ENCODE measurements at places on chromosomes 1 and 21.

- no peak for DNase-seq
- no peaks in the 10 kb centered on the region for H3K27me3 ChIP-seq
- no peak overlapping the region for H3K27ac ChIP-seq
Measured at GRCh38 chr1:174053826-174054225, 31.7 kb upstream of the RC3H1 start.

DNA sequence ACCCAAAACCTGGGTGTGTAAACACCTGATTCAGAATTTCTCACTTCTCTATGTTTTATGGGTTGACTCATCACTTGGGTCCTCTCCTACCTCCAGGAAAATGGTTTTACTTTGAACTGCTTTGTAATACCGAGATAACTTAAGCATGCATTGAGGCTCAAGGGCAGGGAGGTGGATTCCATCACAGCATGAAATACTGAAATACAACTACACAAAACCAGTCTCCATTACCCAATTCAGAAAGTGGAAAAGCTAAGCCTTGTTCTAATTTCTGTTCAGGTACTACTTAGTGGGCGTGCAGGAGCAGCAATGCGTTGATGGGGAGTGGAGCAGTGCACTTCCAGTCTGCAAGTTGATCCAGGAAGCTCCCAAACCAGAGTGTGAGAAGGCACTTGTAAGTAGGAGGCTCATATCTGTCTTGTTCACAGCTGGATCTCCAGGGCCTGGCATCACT, 6.1 kb upstream of the C4BPA start:
- no peaks in the 10 kb centered on the region for H3K4me1 ChIP-seq
- no peak overlapping the region for H3K4me3 ChIP-seq
- no peak for DNase-seq
- H3K27me3 ChIP-seq, result no peaks in the 10 kb centered on the region
- H3K27ac ChIP-seq, result no peak overlapping the region
- no peaks in the 10 kb centered on the region for H3K36me3 ChIP-seq

DNA sequence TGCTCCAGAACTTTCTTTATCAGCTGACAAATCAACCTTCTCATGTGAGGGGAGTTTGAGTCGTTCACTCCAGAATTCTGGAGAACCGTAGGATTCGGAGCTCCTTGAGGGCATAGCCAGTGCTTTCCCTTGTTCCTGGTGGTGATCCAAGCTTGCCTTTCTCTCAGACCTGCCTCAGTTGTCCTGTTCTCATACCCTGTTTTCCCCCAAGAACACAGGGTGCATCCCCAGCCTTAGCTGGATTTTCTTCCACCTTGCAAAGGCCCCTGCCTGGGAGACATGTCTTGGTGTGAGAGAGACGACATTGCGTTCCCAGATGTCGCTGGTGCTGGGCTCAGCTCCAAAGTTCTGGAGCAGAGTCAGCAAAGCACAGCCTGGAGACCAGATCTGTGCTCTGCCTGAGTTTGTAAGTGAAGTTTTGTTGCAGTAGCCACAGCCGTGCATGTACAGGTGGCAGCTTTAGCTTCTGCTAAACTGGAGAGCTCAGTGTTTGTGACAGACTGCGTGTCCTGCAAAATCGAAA, 40.0 kb downstream of the ABCG1 start:
- H3K4me1 ChIP-seq, result peaks cover 59% of the 10 kb centered on the region
- no peak overlapping the region for H3K27ac ChIP-seq
- H3K36me3 ChIP-seq, result peaks cover 3% of the 10 kb centered on the region
- DNase-seq, result no peak
- H3K27me3 ChIP-seq, result no peaks in the 10 kb centered on the region
- H3K4me3 ChIP-seq, result no peak overlapping the region

DNA sequence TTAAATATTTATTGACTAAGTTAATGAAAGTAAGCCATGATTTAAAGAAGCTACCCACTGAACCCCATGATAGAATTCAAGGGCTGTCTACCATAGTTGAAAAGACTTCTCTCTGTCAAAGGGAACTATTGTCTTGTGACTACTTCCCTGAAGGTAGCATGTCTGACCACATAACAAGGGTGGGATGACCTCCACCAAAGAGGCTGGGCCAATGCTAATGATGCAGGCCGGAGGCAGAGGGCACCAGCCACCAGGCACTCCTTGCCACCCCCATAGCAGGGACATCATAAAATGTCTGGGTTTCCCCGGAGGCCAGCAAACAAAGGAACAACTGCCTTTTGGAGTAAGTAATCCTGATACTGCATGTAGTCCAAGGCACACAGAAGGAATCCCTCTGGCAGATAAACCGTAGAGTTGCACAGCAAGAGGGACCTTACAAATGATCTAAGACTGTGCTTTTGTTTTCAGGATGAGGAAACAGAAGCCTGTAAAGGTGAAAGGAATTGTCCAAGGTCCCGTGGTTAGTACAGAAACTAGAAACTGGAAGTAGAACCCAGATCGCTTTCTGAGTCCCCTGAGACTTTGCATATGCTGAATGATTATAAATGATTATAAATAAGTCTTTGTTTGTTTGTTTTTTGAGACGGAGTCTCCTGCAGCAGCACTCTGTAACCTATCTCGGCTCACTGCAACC, 33.5 kb upstream of the ITPKB start:
- no peak overlapping the region for H3K4me3 ChIP-seq
- no peaks in the 10 kb centered on the region for H3K4me1 ChIP-seq
- no peak for DNase-seq
- H3K27me3 ChIP-seq, result no peaks in the 10 kb centered on the region
- H3K36me3 ChIP-seq, result no peaks in the 10 kb centered on the region

GRCh38 chr1:15195420-15196052, 42.0 kb downstream of the TMEM51 start:
- H3K27ac ChIP-seq, result no peak overlapping the region
- no peaks in the 10 kb centered on the region for H3K36me3 ChIP-seq
- H3K4me3 ChIP-seq, result no peak overlapping the region
- DNase-seq, result no peak
- H3K27me3 ChIP-seq, result no peaks in the 10 kb centered on the region

DNA sequence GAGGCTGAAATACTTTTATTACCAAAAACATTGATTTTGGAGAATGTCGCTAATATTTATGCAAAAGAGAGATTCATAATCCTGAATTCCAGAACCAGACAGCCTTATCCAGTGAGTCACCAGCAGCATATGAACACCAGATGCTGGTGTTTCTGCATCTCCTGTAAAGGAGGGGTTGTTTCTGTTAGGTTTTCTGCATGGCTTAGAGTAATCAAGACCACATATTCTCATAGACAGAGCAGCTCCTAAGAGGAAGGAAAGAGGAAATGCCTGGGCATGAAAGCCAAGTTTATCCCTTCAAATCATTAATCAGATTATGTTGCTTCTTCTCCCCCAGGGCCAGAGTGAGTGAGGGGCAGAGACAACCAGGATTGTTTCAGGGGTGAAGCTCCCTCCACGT, 86.2 kb downstream of the NGF start:
- peak; percentile 22 for DNase-seq
- H3K27me3 ChIP-seq, result no peaks in the 10 kb centered on the region
- no peaks in the 10 kb centered on the region for H3K4me1 ChIP-seq
- no peak overlapping the region for H3K27ac ChIP-seq
- H3K36me3 ChIP-seq, result no peaks in the 10 kb centered on the region
- H3K4me3 ChIP-seq, result no peak overlapping the region

DNA sequence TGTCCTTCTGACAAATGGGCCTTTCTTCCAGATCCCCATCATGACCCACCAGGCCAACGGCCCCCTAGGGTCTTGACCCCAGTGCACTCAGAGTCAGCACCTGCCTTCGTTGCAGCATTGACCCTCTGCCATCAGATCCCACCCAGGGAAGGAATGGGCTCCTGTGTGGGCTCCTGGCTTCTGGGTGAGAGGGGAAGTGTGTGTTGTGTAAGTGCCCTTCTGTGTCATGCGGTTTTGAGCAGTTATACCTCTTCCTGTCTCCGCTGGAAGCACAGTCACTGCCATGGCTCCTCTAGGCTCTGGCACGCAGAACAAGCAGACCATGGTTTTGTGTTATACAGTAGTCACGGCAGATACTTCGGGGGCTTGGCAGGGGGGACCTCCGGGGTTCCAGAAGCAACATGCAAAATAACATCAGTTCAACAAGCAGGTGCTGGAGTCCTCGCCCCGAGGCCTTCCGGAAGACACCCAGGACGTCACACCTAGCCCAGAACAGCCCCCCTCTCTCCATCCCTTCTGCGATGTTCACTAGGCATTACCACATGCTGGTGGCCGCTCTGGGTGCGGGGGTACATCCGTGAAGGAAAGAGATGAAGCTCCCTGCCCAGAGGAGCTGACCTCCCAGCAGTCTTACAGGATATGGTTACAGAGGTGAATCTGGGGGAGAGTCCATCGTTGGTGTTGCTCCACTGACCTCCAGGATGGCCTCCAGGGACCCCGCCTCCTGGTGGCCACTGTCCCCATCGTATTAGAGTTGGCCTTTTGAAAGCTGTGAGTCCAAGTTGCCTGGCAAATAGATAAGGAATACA, 17.4 kb upstream of the KCNAB2 start:
- peak; percentile 89 for DNase-seq
- peak overlapping the region; percentile 50 for H3K4me3 ChIP-seq
- no peaks in the 10 kb centered on the region for H3K27me3 ChIP-seq
- peak overlapping the region; percentile 93 for H3K27ac ChIP-seq

GRCh38 chr1:203402629-203403337, 51.9 kb upstream of the FMOD start:
- no peaks in the 10 kb centered on the region for H3K4me1 ChIP-seq
- no peaks in the 10 kb centered on the region for H3K27me3 ChIP-seq
- H3K27ac ChIP-seq, result no peak overlapping the region
- H3K36me3 ChIP-seq, result no peaks in the 10 kb centered on the region
- DNase-seq, result peak; percentile 47

- peak overlapping the region; percentile 76 for H3K27ac ChIP-seq
- peaks cover 4% of the 10 kb centered on the region for H3K4me1 ChIP-seq
- no peaks in the 10 kb centered on the region for H3K36me3 ChIP-seq
- no peaks in the 10 kb centered on the region for H3K27me3 ChIP-seq
- peak overlapping the region; percentile 27 for H3K4me3 ChIP-seq
Measured at GRCh38 chr1:1305300-1306069, 2.2 kb downstream of the ACAP3 start.

DNA sequence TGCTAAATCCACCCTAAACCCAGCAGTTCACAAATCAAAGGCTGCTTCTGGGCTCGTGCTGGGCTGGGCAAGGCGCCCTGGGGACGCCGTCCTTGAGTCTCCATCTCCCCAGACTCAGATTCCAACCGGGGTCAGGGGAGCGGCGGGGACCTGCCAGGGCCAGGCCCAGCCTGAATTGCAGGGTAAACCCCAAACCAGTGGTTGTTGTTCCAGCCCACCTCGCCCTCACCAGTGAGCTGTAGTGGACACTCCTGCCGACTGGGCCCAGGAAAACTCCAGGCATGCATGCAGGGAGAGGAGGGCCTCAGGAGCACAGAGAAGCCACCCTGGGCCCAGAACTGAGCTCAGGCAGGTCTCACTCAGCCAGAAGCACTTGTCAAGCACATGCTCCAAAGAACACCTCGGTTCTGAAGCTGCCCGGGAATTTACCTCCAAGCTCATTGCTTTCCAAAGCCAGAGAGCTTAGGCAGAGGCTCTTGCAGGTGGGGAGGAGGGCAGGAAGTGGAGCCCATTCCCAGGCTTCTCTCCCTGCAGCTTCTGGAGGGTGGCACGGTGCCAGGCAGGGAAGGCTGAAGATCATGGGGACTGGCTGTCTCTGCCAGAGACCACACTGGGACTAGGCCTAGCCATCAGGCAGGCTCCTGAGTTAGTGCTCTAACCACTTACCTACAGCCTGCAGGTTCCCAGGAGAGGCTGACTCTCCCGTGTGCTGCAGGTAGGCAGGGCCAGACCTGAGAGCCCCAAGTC, 437.0 kb downstream of the MATN1 start:
- H3K4me1 ChIP-seq, result no peaks in the 10 kb centered on the region
- no peak overlapping the region for H3K27ac ChIP-seq
- H3K27me3 ChIP-seq, result peaks cover 2% of the 10 kb centered on the region
- H3K36me3 ChIP-seq, result no peaks in the 10 kb centered on the region
- DNase-seq, result no peak

DNA sequence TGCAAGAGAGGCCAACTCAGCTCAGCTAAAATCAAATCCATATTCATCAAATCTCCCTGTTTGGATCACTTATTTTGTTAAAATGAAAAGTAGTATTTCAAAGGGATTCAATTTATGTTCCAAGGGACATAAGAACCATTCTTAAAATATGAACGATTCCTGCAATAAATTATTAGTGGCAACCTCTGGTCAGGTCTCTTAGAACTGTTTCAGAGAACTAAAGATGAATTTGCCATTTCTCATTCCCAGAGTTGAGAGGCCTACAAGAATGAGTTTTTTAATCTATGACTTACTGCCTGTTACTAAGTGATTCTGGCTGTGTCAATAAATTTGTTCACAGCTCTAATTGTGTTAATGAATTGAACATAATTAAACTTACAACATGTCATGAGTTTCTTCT, 268.5 kb downstream of the SPATA17 start:
- H3K4me3 ChIP-seq, result no peak overlapping the region
- no peaks in the 10 kb centered on the region for H3K36me3 ChIP-seq
- H3K27ac ChIP-seq, result no peak overlapping the region
- H3K4me1 ChIP-seq, result no peaks in the 10 kb centered on the region
